ENCODE measurements at places on chromosomes 1 and 21.
A peak's percentile ranks its signal among the peaks of the same experiment; 100 is the strongest.

- DNase-seq = peak; percentile 4
These were observed 25.0 kb downstream of the SLC37A1 start for GRCh38 chr21:42538479-42539275.

DNA sequence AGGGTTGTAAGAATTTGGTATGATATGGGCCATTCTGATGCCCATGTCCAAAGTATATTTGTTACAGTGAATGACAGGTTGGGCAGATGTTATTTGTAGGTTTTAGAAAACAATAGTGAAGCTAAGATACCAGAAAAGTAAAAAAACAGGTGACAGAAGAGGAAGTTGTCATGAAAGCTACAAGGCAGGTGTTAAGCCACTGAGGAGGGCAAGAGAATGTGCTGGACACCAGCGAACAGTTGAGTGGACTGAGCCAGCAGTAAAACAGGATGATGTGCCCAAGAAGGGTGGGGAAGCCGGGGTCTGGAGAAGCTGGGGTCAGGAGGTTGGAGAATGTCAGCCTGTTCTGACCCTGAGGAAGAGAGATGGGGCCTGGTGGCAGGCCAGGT lies 83.3 kb downstream of the DTL start:
- DNase-seq = no peak

DNA sequence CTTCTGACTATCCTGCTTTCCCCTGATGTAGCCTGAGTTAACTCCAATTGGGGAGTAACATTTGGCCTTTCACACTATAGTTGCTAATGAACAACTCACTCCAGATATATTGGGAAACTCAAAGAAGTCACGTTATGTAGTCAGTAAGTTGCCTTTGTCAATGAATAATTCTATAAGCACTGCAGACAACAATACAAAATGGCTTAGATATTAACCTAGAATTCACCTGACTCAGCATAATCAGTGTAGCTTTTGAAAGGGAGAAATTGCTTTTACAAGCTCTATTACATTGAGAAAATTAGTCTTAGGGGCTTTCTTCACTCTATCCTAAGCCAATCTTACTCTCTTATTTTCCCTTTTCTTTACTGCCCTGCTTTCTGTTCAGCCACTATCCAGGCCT lies 303.5 kb upstream of the NR5A2 start:
- no peak for DNase-seq

DNA sequence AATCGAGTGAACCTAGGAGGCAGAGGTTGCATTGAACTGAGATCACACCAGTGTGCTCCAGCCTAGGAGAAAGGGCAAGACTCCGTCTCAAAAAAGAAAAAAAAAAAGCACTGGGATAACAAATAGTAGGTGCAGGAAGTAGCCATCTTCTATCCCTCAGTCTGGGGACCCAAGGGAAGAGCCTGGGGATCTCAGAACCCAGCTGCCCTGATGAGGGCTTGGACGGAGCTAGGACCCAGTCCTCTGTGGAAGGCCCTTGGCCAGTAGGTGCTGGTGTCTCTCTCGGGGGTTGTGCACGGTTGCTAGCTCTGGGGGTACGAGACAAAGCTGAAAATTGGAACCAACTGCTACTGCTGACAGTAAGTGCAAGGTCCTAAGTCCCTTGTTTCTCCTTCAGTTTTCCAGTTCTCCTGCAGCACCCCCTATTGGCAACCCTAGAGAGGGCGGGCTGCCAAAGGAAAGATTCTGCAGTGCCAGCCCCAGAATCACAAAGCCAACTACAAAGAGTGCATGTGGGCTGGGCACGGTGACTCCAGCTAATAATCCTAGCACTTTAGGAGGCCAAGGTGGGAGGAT lies 57.6 kb upstream of the KIF1B start:
- DNase-seq = peak; percentile 10

- DNase-seq = no peak
These were observed 346.2 kb downstream of the BARHL2 start for GRCh38 chr1:90370686-90371447.

DNA sequence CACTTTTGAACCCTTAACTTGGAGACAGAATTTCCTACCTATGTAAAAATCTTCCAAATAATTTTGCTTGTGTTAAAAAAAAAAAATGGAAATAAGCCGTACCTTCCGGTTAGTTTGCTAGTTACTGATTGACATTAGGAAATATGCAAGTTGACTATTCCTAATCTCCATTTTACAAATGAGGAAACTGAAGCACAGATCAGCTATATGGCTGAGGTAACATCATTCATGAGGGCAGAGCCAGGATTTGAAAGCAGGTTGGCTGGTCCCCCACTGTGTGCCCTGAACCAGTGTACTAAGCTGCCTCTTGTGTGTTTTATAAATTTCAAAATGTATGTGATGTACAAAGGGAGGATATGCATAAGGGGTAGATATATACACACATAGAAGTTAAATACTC lies 29.6 kb downstream of the BACE2 start:
- no peak for DNase-seq

DNA sequence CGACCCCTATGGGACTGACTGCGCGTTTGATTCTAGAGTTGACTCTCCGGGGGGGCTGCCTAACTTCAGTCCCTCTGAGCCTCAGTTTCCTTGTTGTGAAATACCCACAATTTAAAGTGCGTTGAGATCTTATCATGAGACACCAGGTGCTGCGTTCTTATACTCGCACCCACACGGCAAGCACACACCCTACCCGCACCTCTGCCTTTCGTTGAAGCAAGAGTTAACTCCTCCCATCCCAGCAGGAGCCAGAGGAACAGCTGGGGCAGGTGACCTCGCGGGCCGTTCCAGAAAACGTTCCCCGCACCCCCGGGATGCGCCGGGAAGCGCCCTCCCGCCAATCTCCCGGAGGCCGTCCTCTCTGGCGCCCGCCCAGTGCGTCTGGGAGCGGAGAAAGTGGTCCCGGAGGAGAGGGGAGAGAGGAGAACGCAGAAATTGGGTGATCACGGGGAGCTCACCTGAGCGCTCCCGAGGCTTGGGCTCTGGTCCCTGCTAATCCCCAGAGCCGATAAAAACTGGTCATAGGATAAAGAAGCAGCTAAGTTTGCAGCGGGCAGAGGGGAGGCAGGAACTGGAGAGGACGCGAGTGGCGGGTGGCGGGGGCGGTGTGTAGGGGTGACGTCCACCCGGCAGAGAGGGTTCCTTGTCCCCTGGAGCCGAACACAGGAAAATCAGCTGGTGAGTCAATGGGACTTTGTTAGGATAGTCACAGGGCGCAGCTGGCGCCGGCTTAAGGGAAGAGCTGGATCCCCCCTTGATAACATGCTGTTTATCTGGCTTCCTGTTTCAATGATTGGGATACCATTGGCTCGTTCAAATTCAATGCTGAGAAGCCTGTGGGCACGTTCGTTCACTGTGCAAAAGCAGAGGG lies 869 bp downstream of the NAV1 start:
- DNase-seq = no peak

GRCh38 chr1:1901641-1902294 lies 10.9 kb upstream of the GNB1 start:
- DNase-seq = no peak

- no peak for DNase-seq
These were observed 99.4 kb downstream of the CRYAA start for GRCh38 chr21:43268086-43268803.

- DNase-seq = no peak
These were observed 44.5 kb downstream of the RPS6KA1 start for GRCh38 chr1:26574018-26574417.

Data from CD4-positive, alpha-beta T cell treated with Interleukin-21 for 1 hour (primary cell).